ENCODE measurements at places on chromosomes 13 and 19.

GRCh38 chr13:74651121-74651520 lies 516.9 kb upstream of the KLF12 start:
- no peak for DNase-seq

- no peak for DNase-seq
Observed at GRCh38 chr19:47618771-47619170, 9.8 kb downstream of the BICRA start.

- DNase-seq: no peak
Observed at GRCh38 chr13:62710787-62711186, 1295.1 kb upstream of the PCDH20 start.

DNA sequence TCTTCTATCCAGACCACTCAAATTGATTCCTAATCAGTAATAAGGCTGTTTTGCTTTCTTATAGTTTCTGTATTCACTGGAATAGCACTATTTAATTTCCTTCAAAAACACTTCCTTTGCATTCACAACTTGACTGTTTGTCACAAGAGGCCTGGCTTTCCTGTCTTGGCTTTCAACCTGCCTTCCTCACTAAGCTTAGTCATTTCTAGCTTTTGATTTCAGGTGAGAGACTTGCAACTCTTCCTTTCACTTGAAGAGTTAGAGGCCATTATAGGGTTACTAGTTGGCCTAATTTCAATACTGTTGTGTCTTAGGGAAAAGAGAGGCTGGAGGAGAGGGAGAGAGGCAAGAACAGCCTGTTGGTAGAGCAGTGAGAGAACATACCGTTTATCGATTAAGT lies 47.0 kb downstream of the SACS start:
- DNase-seq: no peak

DNA sequence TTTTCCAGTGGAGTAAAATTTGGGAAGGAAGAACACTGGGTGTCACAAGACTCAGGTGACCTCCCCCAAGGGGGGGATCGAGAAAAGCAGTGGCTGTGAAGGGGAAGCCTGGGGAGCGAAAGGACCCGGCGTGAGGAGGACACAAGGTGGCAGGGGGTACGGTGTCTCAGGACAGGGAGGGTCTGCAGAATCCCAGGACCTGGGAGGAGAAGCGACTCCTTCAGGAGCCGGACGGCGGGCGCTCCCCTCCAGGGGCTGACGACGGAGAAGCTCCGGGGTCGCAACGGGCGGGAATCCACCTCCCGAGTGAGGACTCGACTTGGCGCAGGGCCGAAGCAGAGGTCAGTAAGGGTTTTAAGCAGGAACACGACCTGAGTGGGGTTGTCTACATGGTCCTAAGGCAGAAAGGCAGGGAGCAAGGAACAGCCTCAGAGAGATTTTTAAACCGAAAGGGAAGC lies 529 bp downstream of the ZNF836 start:
- DNase-seq: no peak

DNA sequence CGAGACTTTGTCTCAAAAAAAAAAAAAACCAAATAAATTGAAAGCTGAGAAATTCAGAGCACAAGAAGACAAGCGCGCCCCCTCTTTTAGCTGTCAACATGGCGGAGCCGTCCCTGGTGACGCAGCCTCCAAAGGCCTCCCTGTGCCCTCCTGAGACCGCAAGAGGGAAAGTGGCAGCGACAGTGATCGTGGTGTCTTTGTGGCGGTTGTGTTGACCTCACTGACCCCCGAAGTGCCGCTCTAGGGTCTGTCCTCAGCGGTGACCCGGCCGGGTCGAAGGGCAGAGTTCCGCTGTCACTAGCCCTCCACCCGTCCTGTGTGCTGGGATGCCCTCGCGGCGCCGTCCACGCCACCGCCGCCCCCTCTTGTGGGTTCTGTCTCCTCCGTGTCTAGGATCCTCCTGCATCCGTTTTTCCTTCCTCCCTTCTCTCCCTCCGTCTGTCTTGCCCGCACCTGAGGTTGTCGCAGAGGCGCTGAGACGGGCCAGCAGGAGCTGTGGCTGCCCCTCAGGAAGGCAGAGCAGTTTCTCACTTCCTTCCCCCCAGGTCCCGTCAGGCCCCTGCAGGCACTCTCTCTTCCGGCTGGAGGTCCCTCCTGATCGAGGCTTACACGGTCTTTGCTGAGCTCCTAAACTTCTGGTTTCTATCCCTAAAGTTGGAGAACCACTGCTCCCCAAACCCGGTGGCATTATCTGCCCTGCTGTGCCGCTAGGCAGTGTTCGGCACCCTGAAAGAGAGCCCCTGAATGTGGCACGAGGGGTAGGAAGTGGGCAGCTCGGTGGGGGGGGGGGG lies 7.2 kb downstream of the UHRF1 start:
- DNase-seq: peak; percentile 21

DNA sequence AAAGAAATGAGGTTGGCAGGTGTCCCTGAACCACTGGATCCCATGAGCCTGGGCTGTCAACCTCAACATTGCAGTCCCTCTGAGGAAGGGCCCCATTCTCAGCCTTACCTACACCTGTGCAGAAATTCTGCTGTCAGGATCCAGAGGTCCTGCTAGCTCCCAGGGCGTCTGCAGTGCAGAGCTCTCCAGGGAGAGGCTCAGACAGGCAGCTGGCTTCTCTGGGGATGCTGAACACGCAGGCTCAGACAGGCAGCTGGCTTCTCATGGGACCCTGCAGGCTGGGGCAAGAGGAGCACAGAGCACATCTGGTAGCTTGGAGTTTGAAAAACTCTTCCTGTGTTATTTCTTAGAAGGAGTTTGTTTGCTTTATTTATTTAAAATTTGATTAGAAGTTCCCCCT lies 50.9 kb downstream of the TMEM255B start:
- DNase-seq: no peak

DNA sequence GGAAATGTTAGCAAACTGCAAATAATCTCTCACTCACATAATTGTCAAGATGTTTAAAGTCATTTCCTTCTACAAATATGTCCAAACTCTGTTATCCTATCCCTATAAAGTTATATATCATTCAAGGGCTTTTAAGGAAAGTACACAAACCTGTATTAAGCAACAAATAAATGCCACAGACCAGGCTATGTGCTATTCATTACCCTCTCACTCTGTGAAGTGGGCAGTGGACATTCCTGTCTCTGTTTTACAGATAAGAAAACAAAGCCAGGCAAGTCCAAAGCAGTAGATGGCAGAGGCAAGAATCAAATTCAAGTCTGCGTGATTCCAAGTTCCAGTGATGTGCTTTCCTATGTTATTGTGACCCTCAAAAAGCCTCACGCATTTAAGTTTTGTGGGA lies 140.6 kb downstream of the LHFPL6 start:
- DNase-seq: no peak

- no peak for DNase-seq
Observed at GRCh38 chr19:38862321-38863059, 12.7 kb upstream of the HNRNPL start.

- no peak for DNase-seq
Observed at GRCh38 chr13:55948175-55948574, 1192.5 kb upstream of the PRR20A start.

- DNase-seq: peak; percentile 38
Observed at GRCh38 chr19:2289714-2290435, 7.9 kb upstream of the PEAK3 start.

GRCh38 chr13:51780099-51780498 lies 23.9 kb downstream of the DHRS12 start:
- no peak for DNase-seq

DNA sequence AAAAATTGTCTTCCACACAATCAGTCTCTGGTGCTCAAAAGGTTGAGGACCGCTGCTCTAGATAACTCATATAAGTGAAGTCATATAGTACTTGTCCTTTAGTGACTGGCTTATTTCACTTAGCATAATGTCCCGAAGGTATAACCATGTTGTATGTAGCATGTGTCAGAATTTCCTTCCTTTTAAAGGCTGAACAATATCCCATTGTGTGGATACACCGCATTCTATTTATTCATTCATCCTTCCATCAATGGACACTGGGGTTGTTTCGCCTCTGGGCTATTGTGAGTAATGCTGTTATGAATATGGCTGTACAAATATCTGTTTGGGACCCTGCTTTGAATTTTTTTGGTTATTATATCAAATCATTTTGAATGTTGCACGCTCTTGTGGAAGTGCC lies 4.6 kb upstream of the LYPD5 start:
- no peak for DNase-seq

DNA sequence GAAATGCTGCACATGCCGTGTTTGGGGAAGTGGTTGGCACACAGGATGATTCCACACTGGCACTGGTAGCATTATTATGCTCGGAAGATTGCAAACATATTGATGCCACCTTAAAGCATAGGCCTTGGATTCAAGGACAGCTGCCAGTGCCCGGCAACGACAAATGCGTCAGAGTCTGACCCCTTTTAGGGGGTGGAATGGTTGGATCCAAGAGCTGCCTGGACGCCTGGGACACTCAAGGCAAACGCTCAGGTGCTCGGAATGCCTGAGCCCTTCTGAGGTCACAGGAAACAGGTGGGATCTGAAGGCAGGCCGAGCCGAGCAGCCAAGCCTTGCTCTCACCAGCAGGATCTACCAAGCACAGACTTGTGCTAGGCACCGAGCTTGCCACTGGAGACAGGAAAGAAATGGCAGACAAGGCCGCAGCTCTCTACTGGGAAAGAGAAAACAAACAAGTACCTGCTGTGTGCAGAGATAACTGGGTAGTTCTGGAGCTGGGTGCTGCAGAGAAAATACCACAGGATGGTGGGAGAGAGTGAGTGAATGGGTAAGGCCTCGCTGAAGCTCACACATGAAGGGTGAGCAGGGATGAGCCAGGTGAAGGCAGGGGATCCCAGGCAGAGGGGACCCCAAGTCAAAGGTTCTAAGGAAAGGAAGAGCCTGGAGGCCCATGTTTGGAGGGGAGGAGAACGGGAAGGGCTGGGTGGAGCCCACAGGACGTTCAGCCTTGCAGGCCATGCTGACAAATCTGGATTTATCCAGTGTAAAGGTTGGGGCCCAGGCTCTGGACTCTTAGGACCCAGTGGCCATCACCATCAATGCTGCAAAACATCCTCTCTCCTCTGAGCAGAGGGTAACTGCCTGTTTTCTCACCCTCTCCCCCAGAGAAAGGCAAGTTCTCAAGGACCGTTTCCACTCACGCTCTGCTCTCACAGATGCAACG lies 9.2 kb downstream of the RANBP3 start:
- DNase-seq: no peak

DNA sequence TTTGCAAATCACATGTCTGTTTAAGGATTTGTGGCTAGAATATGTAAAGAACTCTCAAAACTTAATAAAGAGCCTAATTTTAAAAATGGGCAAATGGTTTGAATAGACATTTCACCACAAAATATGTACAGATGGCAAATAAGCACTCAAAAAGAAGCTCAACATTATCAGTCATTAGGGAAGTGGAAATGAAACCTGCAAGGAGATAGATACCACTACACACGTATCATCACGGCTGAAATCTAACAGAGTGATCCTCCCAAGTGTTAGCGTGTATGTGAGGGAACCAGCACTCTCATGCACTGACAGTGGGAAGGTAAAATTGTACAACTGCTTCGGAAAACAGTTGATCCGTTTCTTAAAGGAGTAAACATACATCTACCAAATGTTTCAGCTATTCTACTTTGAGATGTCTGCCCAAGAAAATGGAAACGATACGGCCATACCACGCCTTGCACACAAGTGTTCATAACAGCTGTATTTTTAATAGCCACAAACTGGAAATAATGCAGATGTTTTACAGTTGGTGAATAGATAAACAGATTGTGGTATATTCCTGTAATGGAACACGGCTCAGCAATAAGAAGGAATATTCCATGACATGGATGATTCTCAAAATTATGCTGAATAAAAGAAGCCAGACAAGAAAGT lies 14.5 kb downstream of the ARHGEF7 start:
- no peak for DNase-seq

DNA sequence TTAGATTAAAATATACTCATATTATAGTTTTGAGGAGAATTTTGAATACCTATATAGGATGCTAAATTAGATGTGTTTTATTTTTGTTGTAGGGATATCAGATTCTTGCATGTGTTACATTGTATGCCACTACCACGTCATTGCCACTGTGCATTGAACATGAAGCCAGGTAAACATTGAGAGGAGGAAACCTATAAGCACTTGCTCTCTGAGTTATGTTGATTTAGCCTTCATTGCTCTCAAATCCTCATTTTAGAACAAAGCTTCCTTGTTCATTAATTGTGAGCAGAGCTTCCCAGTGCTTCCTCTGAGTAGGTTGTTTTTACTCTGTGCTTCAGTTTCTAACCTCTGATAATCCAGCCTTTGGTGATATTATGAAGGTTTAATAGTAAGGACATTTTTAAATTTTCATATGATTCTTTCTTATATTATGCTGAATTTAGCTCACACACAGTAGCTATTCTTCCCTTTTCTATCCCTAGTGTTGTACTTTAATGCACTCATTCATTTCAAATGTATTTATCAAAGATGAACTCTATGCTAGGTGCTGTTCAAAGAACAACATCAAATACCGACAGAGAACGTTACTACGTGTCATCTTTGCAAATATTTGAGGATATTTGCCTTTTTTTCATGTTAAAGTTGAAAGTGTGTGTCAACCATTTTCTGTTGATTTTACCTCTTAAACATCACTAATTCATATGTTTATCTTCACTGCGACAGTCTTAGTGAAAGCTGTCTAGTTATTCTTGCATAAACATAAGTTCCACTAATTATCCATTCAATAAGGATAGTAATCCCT lies 1448.0 kb upstream of the MIR17HG start:
- no peak for DNase-seq

- no peak for DNase-seq
Observed at GRCh38 chr19:31983647-31984046, 361.8 kb upstream of the ZNF507 start.

DNA sequence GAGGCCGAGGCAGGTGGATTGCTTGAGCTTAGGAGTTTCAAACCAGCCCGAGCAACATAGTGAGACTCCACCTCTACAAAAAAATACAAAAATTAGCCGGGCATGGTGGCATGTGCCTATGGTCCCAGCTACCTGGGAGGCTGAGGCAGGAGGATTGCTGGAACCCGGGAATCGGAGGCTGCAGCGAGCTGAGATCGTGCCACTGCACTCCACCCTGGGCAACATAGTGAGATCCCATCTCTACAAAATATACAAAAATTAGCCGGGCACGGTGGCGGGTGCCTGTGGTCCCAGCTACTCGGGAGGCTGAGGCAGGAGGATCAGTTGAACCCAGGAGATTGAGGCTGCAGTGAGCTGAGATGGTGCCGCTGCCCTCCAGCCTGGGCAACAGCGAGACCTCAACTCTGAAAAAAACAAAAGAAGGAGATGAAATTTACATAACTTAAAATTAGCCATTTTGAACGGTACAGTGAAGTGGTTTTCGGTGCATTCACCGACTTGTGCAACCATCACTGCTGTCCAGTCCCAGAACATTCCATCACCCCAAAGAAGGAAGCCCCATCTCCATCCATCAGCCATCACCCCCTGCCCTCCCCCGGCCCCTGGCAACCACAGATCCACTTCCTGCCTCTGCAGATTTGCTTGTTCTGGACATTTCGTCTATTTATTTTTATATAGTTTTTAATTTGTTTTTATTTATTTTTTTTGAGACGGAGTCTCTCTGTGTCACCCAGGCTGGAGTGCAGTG lies 1.6 kb upstream of the AZU1 start:
- no peak for DNase-seq

GRCh38 chr19:30420316-30420715 lies 48.1 kb downstream of the ZNF536 start:
- no peak for DNase-seq

GRCh38 chr19:55252760-55253663 lies 5.8 kb downstream of the PPP6R1 start:
- no peak for DNase-seq

Data from T-helper 9 cell (primary cell).